ENCODE measurements at places on chromosomes 6 and 20.

- DNase-seq = no peak
These were observed 56.2 kb upstream of the UFL1 start for GRCh38 chr6:96465321-96465903.

DNA sequence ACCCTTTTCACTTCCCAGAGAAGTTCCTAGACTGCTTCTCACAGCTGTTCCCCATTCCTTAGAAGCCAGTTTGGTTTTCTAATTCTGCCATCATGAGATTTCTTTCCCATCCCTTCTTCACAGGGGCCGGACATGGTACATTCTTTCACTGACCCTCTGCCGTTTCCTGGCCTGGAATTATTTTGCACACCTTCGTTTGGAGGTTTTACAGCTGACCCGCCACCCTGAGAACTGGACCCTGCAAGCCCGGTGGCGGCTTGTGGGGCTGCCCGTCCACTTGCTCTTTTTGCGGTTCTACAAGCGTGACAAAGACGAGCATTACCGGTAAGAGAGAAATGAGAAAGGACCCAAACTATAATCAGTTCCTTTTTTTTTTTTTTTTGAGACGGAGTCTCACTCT lies 4.2 kb downstream of the C6orf136 start:
- no peak for DNase-seq

DNA sequence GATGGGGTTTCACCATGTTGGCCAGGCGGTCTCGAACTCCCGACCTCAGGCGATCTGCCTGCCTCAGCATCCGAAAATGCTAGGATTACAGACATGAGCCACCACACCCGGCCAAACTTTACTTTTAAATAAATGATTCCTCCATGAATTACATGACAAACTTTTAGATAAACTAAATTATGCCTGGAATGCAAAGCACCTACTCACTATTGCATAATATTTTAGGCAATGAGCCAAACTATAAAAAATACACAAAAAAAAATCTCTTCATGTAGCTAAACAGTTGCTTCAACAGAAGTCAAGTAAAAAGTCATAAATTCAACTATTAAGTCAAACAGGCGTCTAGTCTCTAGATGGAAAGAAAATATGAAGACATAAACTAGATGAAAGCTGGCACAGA lies 56.5 kb downstream of the PTPRK start:
- DNase-seq = peak; percentile 26

DNA sequence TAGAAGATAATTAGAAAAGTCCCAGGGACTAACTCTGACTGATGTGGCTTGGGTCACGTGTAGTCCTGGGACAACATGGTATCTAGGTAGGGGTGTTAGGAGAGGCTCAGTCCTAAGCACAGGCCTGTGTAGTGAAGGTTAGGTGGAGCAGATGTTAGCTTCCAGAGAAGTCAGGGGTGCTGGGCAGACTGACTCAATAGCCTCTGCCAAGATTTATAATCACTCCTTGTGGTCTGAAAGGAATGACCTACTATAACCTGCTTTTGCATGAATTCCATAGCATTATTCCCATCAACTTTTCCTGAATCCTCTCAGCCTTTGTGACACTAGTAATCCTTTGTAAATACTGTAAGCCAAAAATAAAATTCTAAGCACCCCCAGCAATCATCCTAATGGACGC lies 10.2 kb upstream of the PEX7 start:
- peak; percentile 23 for DNase-seq

GRCh38 chr6:76003686-76004085 lies 68.8 kb downstream of the IMPG1 start:
- no peak for DNase-seq

GRCh38 chr6:140182821-140183220 lies 808.4 kb upstream of the CITED2 start:
- peak; percentile 68 for DNase-seq

GRCh38 chr6:27591699-27592480 lies 119.0 kb upstream of the ZNF184 start:
- no peak for DNase-seq

GRCh38 chr6:26336355-26337198 lies 28.4 kb upstream of the BTN3A2 start:
- DNase-seq = peak; percentile 62

DNA sequence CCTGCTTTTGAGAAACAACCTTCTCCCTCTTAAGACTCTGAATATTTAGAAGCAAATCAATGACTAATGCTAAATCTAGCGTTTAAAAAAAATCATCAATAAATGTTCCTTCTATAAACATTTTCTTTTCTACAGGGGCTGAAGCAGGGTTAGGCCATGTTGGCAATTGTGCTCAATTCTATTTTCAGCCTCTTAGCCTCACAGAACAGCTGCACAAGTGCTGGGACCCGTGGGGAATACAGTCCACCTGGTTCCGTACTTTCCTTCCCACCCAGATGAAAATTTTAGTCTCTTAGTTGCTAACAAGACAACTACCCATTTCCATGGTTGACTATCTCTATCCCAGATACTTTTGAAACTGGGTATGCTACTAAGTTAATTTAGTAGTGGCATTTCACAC lies 138.6 kb downstream of the RPS12 start:
- no peak for DNase-seq

- peak; percentile 77 for DNase-seq
These were observed 517.4 kb upstream of the JARID2 start for GRCh38 chr6:14728396-14729024.

GRCh38 chr20:37317316-37317715 lies 27.9 kb downstream of the MANBAL start:
- DNase-seq = no peak

DNA sequence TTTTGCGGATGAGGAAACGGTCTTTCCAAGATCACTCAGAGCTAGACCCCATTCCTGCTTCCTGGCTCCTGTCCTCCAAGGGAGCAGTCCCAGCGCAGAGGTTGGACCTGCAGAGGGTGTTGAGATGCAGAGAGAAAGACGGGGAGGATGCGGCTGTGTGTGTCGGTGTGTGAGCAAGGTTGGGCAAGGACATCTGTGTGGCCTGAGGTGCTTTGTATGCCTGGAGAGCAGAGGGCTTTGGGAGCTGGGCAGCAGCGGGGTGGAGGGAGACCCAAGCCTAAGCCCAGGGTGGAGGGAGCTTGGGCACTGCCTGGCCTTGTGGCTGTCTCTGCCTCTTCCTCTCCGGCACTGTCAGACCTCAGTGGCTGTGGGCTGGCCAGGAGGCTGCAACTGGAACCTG lies 147.4 kb upstream of the RNF24 start:
- no peak for DNase-seq
